ENCODE measurements at places on chromosomes 3 and 15. TPM values are rescaled to one million over a fixed set of nuclear protein-coding genes. Genes with fewer than 3 reads are reported as not detected.

FSTL1 gene
- 29.5 TPM for polyA plus RNA-seq

WDR93 gene
- polyA plus RNA-seq, result not detected

CCNL1 gene
- 21.4 TPM for polyA plus RNA-seq

GJD2 gene
- polyA plus RNA-seq, result not detected

CKMT1A gene
- polyA plus RNA-seq, result 31.3 TPM

DAZL gene
- not detected for polyA plus RNA-seq
